Right ventricle myocardium inferior (tissue), 1 donor: ENCODE measurements at places on chromosomes 2 and 18. TPM values are rescaled to one million over a fixed set of nuclear protein-coding genes. Genes with fewer than 3 reads are reported as not detected.

The SATB2 gene
- total RNA-seq = 1.1 TPM

The PTRHD1 gene
- 33.4 TPM for total RNA-seq

The MEP1B gene
- total RNA-seq = not detected

The STK39 gene
- total RNA-seq = 17.7 TPM

The SFTPB gene
- total RNA-seq = 0.19 TPM

The DNAH6 gene
- 0.05 TPM for total RNA-seq

The RBFA gene
- 25.3 TPM for total RNA-seq

The MEIS1 gene
- 40.1 TPM for total RNA-seq

The CD207 gene
- 0.41 TPM for total RNA-seq

The MOCOS gene
- total RNA-seq = 0.38 TPM

The PSMA8 gene
- 0.14 TPM for total RNA-seq

The DSG4 gene
- not detected for total RNA-seq

The TMEFF2 gene
- 0.11 TPM for total RNA-seq

The RAD51AP2 gene
- 0.11 TPM for total RNA-seq

The GALNT5 gene
- total RNA-seq = 0.30 TPM

The VWA3B gene
- total RNA-seq = 0.38 TPM

The PAIP2B gene
- 64.9 TPM for total RNA-seq

The FZD7 gene
- total RNA-seq = 24.2 TPM

The EEF1B2 gene
- 283 TPM for total RNA-seq

The KLHL41 gene
- 159 TPM for total RNA-seq

The RESP18 gene
- not detected for total RNA-seq

The NOL4 gene
- total RNA-seq = not detected

The ASXL3 gene
- total RNA-seq = 3.2 TPM

The UGT1A5 gene
- total RNA-seq = not detected

The CENPA gene
- total RNA-seq = 0.65 TPM

The OTOS gene
- not detected for total RNA-seq

The ICOS gene
- total RNA-seq = not detected

The UGT1A7 gene
- total RNA-seq = not detected

The GKN2 gene
- total RNA-seq = not detected

The KCNG2 gene
- total RNA-seq = not detected

The PLEKHH2 gene
- 1.1 TPM for total RNA-seq

The CGREF1 gene
- total RNA-seq = 0.84 TPM

The SCN2A gene
- total RNA-seq = 0.16 TPM

The SLC5A7 gene
- total RNA-seq = 0.11 TPM

The DOK6 gene
- total RNA-seq = 6.3 TPM

The TSHZ1 gene
- total RNA-seq = 23.1 TPM

The SEH1L gene
- total RNA-seq = 19.7 TPM

The SLC25A52 gene
- not detected for total RNA-seq

The AGXT gene
- total RNA-seq = not detected

The ABCG8 gene
- total RNA-seq = 0.32 TPM

The ODC1 gene
- total RNA-seq = 37.2 TPM

The RBM44 gene
- total RNA-seq = 0.30 TPM

The VAMP5 gene
- total RNA-seq = 62.1 TPM

The CRACDL gene
- total RNA-seq = 3.9 TPM

The EPHA4 gene
- total RNA-seq = 14.2 TPM

The SCN1A gene
- total RNA-seq = 0.38 TPM

The MC2R gene
- total RNA-seq = not detected

The MPP4 gene
- total RNA-seq = not detected

The DAW1 gene
- total RNA-seq = not detected

The RHOB gene
- total RNA-seq = 208 TPM

The CFAP53 gene
- total RNA-seq = not detected

The PFN4 gene
- total RNA-seq = 0.32 TPM

The CTAGE1 gene
- total RNA-seq = not detected

The LYPD1 gene
- total RNA-seq = not detected

The SYT4 gene
- total RNA-seq = 1.2 TPM

The NBAS gene
- total RNA-seq = 60.2 TPM
